ENCODE measurements at places on chromosomes 6 and 20.

GRCh38 chr6:37048851-37049757 lies 43.6 kb downstream of the FGD2 start:
- DNase-seq: peak; percentile 66

- DNase-seq: peak; percentile 91
Observed at GRCh38 chr20:14197097-14197496, 140.3 kb downstream of the FLRT3 start.

- DNase-seq: no peak
Observed at GRCh38 chr20:42441196-42441863, 748.4 kb downstream of the PTPRT start.

DNA sequence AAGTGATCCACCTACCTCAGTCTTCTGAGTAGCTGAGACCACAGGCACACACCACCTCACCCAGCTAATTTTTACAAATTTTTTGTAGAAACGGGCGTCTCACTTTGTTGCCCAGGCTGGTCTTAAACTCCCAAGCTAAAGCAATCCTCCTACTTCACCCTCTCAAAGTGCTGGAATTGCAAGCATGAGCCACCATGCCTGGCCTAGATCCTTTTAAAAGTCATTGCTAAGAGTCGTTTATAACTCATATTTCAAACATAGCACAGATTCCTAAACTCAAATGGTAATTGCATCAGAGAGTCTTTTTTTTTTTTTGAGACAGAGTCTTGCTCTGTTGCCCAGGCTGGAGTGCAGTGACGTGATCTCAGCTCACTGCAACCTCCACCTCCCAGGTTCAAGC lies 7.7 kb upstream of the SAMHD1 start:
- DNase-seq: no peak

- no peak for DNase-seq
Observed at GRCh38 chr6:81939766-81940165, 187.3 kb upstream of the TENT5A start.
